ENCODE measurements at places on chromosomes 7 and 10.

- DNase-seq: no peak
These were observed 132.2 kb downstream of the ANLN start for GRCh38 chr7:36521911-36522310.

- DNase-seq: no peak
These were observed 84.1 kb downstream of the GNAI1 start for GRCh38 chr7:80218723-80219122.

DNA sequence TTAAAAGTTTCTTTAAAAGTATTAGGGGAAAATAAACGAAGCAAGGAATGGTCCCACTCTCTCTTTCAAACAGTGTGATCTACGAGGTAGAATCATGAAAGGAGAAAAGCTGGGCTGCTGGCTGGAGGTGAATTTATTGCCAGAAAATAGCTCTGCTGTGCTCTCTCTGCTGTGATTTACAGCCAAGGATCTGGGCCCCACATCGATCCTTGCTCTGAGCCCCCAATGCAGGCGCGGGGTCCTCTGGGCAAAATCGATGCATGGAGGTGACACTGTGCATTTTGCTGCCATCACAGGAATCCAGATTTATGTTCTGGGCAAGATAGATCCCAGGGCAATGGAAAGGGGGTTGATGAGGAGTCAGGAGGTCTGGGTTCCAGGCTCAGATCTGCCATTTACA is 91.0 kb upstream of the GPR26 start:
- DNase-seq: no peak

GRCh38 chr7:95867309-95867708 is 95.0 kb downstream of the DYNC1I1 start:
- DNase-seq: no peak

DNA sequence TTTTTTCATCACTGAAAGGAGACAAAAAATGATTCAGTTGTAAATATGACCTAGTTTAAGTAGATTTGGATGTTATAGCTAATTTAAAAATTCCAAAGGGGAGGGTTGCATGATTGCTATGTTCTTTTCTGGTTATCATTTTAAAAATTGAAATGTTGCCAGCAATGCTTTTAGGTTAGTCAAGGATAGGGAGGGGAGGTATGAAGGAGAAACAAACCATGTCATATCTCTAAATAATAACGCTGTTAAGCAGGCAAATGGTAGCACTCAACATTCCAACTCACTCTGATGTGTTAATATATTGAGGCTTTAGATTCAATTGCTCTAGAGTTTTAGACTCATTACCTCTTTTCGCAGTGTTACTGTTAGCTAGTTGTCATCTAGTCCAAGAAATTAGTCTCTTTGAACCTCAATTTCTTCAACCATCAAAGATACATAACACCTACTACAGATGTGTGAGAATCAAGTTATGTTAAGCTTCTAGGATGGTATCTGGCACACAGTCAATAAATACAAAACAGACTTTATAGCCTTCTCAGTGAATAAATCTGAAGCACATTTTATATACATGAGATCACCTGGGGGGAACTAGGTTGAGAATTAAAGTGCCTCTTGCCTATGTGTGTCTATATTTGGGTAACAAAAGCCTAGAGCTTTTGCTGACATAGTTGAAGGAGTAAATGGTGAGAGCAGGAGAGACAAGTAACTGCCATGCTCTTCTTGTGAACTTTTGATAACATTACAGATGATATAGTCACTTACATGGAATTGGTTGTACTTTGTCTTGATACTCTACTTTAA is 124.9 kb downstream of the CSTF2T start:
- DNase-seq: no peak

- no peak for DNase-seq
These were observed 413.8 kb downstream of the KCNMA1 start for GRCh38 chr10:77223526-77224460.

DNA sequence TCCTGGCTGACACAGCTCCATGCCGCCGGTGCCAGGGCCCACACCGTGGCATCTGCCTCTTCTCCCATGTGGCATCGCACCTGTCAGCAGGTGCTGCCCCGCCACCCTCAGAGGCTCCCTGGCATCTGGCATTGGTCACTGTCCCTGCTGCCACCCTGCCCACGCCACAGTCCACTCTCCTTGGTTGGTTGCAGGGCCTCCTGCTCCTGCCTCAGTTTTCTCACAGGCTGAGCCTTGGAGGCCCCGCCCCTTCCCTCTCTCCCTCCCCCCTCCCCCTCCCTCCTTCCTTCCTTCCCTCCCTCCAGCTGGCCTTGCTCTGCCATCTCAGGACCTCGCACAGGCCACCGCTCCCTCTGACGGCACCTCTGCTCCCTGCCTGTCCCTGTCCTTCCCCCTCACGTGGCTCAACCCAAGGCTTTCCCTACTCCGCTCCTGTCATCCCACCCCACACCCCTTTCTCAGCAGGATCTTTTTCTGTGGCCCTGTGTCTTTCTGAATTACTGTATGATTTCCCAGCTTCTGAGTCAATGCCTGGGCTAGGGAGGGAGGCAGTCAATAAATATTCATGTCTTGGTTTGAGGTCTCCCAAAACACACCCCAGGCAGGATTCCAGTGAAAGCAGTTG is 87.4 kb downstream of the INPP5A start:
- DNase-seq: no peak

- DNase-seq: no peak
These were observed 28.8 kb upstream of the NMT2 start for GRCh38 chr10:15197276-15197675.

DNA sequence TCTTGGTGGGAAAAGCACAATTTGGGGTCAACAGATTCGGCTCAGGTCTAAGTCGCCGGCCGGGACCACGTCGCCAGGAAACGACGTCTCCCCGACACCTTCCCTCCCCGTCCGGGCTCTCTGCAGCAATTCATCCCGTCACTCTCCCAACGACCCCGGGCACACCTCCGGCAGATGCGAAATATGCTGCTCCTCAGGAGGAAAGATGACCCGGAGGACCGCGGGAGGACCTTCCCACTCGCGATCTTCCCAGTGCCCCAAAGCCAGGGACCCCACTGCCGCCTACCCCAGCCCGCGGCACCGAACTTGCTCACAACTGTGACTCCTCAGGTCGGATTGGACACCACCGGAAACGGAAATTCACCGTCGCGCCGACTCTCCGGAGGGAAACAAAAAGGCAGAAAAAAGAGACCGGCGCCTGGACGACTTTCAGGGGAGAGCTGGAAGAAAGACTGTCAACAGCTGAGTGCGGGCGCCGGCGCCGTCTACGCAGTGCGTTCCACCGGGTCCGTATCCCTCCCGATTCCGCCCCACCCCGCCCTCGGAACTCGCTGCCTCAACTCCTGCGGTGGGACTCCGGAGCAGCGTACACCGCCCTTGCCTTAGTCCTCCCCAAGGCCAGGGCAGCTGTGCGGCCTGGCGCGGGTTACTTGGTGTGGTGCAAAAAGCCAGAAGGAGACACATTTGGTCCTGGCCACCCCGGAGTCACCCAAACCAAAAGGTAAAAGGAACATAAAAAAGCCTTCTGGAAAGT is 13.8 kb upstream of the SEC24C start:
- DNase-seq: peak; percentile 93

DNA sequence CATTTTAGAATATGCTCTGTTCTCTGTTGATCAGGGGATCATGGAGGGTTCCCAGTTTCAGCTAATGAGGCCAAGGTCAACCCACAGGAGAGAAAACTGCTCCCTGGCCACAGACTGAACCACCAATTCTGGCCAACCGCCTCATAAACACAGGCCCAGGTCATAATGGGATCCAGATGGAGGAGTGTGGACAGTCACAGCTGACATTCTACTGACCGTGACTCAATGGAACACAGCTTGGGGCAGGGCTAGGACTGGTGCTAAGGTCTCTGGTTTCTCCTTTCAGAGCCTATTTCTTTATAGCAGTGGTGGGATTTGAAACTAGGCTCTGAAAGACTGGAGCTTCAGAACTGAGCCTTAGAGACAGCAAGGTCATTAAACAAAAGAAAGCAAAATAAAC is 68.3 kb downstream of the HIPK2 start:
- DNase-seq: no peak

- DNase-seq: peak; percentile 35
These were observed 32.0 kb upstream of the ARMS2 start for GRCh38 chr10:122422266-122422989.

GRCh38 chr7:24229481-24230226 is 54.3 kb upstream of the NPY start:
- DNase-seq: no peak

DNA sequence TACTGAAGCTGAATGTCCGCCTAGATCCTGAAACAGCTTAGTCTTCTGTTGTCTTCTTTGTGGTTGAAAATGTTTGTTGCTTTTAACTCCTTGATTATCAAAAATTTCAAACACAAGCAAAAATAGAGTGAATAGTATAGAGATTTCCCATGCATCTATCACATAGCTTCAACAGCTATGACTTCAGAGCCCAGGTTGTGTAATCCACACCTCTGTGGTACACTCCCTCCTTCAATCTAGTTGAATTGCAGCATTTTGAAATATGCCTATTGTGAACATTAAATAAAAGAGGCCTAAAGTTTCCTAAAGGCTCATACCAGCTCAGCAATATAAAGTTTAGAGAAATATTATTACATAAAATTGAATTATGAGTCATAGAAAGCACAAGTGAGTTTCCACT is 204.7 kb upstream of the HDAC9 start:
- DNase-seq: no peak

DNA sequence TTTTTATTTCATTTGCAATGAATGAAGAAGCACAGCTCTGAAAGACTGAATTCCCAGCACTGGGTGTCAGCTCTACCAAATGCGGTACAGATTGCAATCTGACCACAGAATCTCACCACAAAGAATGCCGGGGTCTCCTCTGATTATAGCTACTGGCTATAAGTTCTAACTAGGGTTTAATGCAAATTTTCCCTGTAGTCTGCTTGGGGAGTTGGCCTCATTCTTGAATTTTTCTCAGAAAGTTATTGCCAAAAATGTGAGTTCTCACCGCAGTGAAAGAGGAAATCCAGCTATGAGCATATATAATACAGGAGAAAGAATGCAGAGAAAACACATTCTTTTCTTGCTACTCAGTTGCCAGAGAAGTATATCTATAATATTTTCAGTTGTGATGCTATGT is 1255.7 kb upstream of the LRRTM3 start:
- no peak for DNase-seq

- no peak for DNase-seq
These were observed 21.9 kb downstream of the NAPEPLD start for GRCh38 chr7:103127006-103127405.

GRCh38 chr10:124105594-124105993 is 12.2 kb upstream of the CHST15 start:
- DNase-seq: no peak

DNA sequence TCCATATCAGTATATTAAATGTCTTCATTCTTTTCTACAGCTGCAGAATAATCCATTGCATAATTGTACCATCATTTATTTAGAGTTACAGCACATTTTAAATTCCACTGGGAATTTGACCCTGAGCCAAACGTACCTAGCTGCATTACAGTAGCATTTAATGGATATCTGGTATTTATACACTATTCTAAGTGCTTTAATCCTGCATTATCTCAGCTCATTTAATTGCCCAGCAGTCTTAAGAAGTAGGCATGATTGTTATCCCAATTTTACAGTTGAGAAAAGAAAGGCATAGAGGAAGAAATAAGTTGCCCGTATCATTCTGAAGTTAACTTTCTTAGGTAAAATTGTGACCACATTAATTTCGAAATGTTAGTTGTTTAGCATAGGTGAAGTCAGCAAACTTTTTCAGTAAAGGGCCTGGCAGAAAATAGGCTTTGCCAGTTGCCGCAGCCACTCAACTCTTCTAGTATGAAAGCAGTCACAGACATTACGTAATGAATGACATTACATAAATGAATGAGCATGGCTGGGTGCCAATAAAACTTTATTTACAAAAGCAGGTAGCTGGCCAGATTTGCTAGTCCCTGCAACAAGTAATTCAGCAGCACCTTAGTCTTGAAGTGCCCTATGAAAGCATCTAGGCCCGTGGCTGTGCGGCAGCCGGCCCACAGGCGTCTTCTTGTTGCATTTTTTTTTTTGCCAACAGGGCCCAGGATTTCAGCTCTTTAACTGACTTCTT is 30.0 kb downstream of the GUSB start:
- no peak for DNase-seq

DNA sequence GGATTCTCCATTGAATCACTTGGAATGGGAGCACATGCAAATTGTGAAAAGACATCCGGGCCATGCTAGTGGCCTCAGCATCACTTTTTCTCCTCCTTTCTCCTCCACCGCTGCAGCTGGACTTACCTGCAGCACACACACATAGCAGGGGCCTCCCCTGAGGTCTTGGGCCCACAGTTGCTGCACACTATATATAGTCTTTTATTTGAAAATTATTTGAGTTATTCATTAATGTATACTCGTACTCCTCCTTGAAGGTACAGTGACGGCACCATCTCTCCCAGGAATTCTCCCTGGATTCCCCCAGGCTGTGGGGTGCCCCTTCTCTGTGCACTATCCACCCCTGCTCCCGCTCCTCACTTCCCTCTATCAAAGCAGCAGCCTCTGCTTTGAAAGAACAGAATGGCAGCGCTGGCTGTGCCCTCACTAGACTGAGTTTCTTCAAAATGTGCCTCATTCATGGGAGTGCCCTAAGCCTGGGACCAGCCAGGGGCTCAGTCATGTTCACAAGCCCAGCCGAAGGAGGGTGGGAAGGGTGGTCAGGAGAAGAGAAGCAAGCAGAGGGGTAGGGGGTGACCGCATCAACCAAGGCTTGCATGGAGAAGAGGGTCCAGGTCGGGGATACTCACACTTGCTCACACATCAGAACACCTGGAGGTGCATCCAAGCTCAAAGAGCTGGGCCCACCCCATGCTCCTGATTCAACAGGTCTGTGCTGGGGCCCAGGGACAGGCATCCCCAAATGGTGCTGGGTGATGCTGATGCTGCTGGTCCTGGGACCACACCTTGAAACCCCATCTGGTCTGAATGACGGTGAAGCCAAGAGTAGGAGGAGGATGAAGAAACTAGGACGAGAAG is 156.2 kb upstream of the ZMIZ1 start:
- DNase-seq: no peak

DNA sequence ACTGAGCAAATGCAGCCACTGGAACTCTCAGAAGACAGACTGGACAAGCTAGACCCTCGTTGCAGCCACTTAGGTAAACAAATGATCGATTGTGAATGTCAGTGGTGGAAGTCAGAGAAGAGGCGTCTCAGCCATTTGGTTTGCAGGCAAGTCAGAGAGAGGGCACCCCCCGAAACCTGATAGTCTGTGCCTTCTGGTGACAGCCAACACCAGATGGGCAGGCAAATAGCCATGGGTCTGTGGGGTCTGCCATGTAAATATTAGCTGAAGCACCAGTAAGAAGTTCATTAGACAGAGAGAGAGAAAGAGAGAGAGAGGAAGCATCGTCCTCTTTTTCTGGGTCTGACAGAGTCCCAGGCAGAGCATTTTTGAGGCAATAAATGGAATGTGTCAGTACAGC is 5.4 kb downstream of the PPP1R17 start:
- DNase-seq: no peak
